CD4-positive, alpha-beta T cell treated with Interleukin-17A for 1 hour (primary cell): ENCODE measurements at places on chromosomes 3 and 15.
A peak's percentile ranks its signal among the peaks of the same experiment; 100 is the strongest.

DNA sequence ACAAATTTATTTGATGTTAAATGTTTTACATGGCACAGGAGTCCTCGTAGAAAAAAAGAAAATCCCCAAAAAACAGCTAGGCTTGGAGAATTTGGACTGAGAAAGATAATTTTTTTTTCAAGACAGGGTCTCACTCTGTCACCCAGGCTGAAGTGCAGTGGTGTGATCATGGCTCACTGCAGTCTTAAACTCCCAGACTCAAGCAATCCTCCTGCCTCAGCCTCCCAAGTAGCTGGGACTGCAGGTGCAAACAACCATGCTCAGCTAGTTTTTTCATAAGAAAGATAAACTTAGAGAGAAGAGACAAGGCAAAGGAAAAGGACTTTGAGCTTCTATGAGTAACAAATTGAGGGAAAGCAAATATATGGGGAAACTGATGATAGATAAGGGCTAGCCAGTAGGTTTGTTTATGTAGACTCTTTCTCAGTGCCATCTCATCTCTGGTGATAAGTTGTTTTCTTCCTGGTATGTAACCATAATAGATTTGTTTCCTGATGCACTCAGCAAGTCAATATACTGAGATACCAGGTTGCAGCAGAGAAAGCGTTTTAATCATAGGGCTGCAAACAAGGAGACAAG, 13.1 kb upstream of the TRMT10C start:
- DNase-seq: no peak

GRCh38 chr15:47975427-47975826, 145.4 kb upstream of the SLC24A5 start:
- no peak for DNase-seq

DNA sequence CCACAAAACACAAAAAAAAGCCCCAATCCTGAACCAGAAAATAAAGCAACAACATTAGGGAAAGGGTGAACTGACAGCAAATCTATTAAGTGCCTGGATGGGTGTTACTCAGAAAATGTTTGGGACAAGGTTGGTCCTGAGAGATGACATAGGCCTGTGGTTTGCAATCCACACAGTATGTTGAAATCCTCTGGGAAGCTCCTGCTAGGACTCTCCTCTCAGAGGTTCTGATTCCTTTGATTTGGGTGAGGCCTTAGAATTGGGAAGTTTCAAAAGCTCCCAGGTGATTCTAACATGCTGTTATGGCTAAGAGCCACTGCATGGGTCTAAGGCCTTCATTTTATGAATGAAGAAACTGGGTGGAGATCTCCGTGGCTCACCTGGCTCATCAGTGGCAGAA, 18.4 kb downstream of the CLDN1 start:
- no peak for DNase-seq

- DNase-seq: no peak
Measured at GRCh38 chr3:41002104-41002503, 197.2 kb upstream of the CTNNB1 start.

DNA sequence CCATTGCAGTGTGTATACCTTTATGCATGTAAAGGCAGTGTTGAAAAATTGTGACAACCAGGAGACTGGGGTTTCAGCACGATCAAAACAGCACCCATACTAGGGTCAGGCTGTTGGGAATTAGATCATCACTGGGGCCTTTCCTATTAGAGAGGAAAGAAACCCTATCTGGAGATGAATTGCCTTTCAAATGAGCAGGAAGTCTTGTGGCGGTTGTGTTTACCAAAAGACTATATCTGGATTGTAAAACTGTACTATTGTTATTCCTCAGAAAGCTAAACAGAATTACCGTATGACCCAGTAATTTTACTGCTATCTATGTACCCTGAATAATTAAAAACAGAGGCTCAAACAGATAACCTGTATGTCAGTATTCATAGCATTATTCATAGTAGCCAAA, 10.1 kb downstream of the UBE2E1 start:
- no peak for DNase-seq

- DNase-seq: no peak
Measured at GRCh38 chr3:71488882-71489281, 94.6 kb downstream of the FOXP1 start.

GRCh38 chr15:52683580-52683979, 4.4 kb upstream of the ATOSA start:
- peak; percentile 45 for DNase-seq

GRCh38 chr3:99429502-99429901, 208.9 kb upstream of the COL8A1 start:
- DNase-seq: no peak

DNA sequence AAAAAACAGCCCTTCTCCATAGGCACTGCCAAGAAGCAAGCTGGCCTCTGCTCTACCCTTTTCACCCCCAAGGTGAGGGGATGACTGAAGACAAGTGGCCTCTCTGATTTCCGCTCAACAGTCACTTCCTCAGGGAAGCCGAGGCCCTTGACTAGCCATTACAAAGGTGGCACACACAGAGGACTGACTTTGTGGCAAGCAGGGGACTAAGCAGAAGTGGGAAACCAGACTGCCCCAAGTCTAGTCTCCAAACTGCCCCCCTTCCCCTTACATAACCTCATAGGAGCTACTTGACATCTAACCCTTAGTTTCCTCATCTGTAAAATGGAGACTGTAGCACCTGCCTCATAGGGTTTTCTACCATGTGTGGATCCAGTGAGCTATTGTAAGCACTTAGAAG, 118.9 kb downstream of the FOXP1 start:
- no peak for DNase-seq

GRCh38 chr3:169591983-169592644, 71.4 kb downstream of the MECOM start:
- DNase-seq: no peak

- DNase-seq: no peak
Measured at GRCh38 chr3:52059781-52060180, 3.4 kb upstream of the DUSP7 start.

GRCh38 chr3:53200501-53201498, 39.8 kb downstream of the PRKCD start:
- DNase-seq: no peak

DNA sequence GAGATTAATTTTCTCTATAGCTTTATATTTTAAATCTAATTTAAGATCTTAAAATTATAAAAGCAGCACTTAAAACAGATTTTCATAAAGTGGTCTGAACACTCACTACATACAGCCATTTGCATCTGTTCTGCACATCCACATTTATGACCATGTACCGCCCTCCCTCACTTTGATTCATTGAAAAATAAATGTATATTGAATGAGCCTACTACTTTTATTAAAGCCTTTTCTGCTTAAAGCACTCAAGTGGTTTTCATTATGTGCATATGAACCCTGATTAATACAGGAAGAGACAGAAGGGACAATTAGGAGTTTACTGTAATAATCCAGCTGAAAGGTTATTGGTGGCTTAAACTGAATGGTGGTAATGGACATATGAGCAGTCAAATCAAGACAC, 129.4 kb downstream of the DLG1 start:
- no peak for DNase-seq

DNA sequence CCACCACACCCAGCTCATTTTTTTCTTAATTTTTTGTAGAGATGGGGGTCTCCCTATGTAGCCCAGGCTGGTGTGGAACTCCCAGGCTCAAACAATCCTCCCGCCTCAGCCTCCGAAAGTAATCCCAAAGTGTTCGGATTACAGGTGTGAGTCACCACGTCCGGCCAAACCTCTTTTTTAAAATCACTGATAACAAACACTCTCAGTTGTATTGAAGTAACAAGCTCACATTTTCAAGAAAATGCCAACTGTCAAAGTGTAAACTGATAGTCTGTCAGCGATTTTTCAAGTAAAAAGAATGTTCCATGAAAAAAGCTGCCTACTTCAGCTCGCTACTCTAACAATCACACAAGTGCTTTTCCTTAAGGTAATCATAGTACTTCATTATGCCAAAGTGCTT, 33.4 kb downstream of the UBXN7 start:
- no peak for DNase-seq

DNA sequence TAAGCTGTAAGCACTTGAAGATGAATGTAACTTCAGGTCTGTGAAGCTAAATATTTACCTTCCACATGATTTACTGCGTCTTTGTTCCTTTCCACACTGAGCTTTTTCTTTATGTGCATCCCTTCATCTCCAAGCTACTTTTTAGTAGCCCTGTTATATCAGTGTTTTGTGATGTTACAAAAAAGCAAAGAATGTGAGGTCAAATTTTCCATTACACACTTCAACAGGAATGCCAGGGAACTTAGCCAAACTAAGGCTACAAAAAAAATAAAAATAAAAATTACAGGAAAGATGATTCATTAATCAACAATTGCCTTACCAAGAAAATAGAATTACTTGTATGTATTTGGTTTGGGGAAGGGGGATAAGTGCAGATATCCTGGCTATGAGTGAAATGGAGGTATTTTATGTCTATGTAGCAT, 73.0 kb downstream of the FILIP1L start:
- DNase-seq: no peak

- DNase-seq: no peak
Measured at GRCh38 chr3:112017091-112017490, 17.4 kb upstream of the TMPRSS7 start.

DNA sequence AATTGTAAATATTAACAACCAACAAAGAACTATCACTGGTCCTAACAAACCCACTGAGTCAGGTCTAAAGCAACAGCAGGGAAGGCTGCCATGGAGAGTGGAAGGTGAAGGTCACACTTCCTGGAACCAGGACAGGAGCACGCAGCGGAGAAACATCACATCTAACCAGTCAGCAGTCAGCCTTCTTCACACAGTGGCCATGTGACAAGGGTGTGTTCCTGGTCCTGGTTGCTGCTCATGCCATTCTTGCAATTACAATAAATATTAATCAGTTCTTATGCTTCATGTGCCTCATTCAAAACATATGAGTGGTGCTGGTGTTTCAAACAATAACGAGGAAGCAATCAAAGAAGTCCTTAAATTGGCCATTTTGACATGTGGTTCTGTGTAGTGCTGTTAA, 162.8 kb downstream of the ARRDC4 start:
- DNase-seq: no peak

- no peak for DNase-seq
Measured at GRCh38 chr3:8303466-8303865, 198.2 kb upstream of the LMCD1 start.

DNA sequence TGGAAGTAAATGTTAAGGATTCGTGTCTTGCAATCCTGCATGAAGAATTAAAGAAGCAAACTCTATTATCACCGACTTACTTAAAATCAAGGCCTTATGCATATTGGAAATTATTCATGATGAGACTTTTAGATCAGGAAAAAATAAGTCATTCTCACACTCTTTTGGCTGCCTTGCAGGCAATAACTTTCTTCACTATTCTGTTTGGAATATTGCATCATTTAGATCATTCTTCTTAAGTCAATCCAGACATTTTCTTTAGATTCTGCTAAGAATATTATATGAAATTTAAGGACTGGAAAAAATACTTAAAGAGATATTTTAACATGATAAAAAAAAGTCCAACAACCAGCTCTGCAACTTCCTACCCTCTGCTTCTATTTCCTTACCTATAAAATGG, 245.4 kb downstream of the LRRN1 start:
- no peak for DNase-seq

DNA sequence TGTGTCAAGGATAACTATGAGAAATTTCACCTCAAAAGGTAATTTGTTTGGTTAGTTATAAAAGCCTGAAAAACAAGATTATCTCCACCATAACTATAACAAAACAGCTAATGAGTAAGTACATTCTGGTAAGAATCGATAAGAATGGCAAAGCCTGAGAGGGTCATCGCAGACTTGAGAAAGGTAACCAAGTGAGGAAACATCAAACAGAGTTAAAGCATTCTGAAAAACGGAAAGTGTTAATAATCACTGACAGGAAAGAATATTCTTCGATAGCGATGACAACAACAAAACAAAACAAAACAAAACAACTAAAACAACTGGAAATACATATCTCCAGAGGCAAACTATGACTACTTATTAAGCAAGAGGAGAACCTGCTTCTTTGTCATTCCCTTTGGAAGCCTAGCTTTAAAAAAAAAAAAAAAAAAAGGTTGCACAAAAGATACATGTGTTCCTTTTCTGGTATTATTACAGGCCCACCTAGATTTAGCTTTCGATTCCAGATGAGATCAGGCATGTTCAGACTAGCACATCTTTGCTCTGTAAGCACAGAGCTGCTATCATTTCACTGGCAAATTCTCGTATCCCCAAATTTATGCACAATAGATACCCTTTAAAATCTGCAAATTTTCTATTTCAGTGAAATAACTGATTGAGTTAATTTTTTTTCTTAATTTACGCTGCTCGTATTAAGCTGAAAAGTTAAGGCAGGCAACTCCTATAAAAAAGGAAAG, 155.6 kb downstream of the TIGIT start:
- no peak for DNase-seq

- no peak for DNase-seq
Measured at GRCh38 chr3:154745929-154746328, 315.9 kb upstream of the GPR149 start.

GRCh38 chr3:110821586-110821985, 250.0 kb upstream of the NECTIN3 start:
- no peak for DNase-seq

- DNase-seq: no peak
Measured at GRCh38 chr15:79185199-79185598, 94.6 kb upstream of the RASGRF1 start.

DNA sequence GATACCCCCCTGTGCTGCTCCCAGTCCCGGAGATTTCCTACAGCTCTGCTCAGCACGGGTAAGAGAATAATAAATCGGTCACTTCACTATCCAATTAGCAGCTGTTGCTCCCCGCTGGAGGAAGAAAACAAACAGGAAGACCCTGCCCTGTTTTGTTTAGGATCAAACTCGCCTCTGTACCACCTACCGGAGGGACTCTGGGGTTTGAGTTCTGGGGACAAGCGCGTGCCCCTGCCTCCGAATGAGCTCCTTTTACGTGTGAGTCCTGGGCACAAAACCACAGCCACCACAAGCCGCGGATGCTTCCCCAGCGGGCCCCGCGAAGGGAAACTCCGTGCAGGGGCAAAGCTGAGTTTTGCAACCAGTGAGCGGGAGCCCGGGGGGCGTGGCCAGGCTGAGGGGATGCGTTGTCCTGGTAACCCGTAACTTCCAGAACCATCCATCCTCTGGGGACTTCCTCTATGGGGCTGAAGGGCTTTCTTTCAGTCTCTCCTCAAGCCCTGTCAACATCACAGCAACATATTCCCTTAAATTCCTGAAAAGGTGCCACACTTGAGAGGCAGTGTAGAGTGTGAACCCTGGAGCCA, 315.7 kb upstream of the PROK2 start:
- DNase-seq: peak; percentile 87

DNA sequence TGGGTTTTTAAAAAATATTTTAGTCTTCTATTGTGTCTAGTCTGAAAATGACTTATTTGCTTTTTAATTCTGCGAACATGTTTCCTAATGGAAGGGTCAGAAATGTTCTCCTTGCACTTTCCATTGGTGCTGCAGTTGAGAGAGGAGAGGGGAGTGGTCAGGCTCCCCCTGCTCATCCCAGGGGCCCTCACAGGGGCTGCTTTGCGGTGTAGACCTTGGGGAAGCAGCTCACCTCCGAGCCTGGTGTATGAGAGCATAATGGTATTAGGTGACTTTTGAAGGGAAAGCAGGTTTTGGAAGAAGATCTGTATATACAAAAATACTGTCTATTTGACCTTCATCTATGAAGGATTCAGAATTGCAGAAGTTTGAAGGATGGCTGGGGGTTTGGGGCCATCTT, 28.3 kb downstream of the APBA2 start:
- no peak for DNase-seq
